ENCODE measurements at places on chromosomes 1 and 21.

DNA sequence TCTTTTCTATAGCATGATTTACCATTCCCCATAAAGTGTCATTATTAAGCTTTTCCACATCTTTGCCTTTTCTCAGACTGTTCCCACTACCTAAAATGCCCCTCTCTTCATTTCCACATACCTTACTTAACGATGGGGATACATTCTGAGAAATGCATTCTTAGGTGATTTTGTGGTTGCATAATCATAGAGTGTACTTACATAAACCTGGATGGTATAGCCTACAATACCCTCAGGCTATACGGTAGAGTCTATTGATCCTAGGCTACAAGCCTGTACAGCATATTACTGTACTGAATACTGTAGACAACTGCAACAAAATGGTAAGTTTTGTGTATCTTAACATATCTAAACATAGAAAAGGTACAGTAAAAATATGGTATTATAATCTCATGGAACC is 54.8 kb upstream of the MUTYH start:
- no peak for DNase-seq

- no peak for DNase-seq
Measured at GRCh38 chr1:240344918-240345317, 253.2 kb downstream of the FMN2 start.

DNA sequence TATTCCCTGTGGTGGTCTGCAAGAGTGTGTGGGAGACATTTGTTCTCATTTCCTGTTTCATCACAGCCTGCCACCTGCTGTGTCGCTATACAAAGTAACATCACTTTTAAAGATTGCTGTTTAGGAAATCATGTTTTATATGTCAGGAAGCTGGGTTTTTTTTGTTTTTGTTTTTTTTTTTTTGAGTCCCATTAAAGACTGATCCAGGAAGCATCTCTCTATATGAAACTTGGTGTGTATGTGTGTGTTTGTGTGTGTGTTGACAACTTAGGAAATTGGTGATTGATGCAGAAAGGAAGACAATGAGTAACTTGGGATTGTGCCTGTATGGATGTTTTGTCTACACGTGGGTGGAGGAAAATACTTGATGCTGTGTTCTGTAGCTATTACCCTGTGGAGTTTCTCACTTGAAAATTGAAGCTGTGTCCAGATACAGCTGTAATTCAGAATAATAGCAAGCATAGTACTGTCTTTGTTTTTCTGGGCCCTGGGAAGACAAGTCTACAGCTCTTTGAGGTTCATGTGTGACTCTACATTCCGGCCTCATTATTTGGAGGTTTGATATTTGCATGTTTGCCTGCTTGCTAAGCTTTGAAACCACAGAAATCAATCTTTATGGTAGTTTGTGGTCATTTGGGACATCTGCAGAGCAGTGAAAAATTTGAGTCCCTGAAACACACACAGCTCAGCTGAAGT is 47.9 kb downstream of the LAMC1 start:
- DNase-seq, result peak; percentile 55

- no peak for DNase-seq
Measured at GRCh38 chr1:239739919-239740318, 351.8 kb upstream of the FMN2 start.

- DNase-seq, result peak; percentile 98
Measured at GRCh38 chr1:109984456-109985246, at the start of gene AHCYL1. AHCYL1 (plus strand) TSS chr1:109984765; CDS start chr1:109985053, 288 bp downstream.

GRCh38 chr1:169995993-169996392 is 78.5 kb downstream of the KIFAP3 start:
- no peak for DNase-seq

DNA sequence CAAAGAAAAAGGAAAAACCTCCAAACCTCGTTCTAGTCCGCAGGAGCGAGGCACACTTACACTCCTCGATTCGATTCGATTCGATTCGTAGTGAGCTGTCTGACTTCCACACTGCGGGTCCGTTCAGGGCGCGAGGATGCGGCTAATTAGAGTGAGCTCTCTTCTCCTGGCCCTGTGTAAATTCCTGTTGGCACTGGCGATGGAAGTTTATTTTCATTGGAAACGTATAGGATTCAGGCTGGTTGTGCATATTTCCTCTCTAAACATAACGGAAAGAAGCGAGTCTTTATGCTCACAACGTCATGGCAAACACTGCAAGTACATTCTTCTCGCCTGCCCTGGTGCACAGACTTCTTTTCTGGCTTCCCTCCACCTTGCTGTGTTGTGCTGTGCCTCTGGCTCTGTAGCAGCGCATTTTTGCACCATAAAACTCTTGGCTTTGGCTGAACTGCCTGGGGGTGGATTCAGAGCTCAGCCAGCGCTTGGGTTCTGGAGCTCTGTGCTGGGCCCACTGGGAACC is 2.7 kb downstream of the HUNK start:
- no peak for DNase-seq

DNA sequence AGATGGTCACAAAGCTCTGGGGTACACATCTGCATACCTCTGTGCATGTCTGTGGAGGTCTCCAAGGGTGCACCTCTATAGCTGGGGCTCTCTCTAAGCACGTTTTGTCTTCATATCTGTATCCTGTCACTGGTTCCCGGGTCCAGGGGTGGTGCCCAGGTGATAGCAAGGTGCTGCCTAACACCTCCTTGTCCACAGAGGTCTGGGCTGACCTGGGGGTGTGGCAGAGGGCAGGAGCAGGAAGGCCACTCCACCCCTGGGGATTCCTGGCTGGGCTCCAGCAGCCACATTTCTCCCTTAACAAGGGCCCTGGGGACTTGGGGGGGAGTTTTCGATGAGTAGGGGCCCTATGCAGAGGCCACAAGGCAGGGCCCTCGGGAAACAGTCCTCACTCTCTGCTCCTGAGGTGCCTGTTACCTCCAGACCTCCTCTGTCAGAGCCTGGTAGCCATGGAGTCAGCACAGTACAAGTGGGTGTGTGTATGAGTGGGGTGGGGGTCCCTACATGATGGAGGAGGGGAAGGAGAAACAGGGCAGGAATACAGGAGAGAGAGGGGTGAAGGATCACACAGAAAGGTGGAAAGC is 7.0 kb upstream of the CDCP2 start:
- DNase-seq, result no peak

- DNase-seq, result no peak
Measured at GRCh38 chr1:154751690-154752089, 118.4 kb downstream of the KCNN3 start.

DNA sequence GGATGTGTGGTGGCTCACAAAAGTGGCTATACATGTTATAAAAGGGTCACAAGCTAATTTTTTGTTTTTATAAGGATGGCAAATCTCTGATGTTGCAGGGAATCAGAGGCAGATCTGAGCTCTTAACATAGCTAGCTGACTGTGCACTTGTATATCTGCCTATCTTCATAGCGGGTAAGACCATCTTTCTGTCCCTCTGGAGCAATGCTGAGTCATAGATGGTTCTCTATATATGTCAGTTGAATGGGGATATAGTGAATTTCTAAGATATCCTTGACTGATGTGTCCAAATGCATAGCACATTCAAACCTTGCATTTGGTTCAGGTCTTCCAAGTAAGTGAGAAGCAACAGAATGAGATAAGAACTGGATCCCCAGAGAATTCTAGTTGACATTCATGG is 272.6 kb upstream of the PROX1 start:
- no peak for DNase-seq

GRCh38 chr1:164051782-164052181 is 507.2 kb upstream of the PBX1 start:
- DNase-seq, result no peak

GRCh38 chr1:72037745-72038343 is 244.5 kb downstream of the NEGR1 start:
- no peak for DNase-seq

DNA sequence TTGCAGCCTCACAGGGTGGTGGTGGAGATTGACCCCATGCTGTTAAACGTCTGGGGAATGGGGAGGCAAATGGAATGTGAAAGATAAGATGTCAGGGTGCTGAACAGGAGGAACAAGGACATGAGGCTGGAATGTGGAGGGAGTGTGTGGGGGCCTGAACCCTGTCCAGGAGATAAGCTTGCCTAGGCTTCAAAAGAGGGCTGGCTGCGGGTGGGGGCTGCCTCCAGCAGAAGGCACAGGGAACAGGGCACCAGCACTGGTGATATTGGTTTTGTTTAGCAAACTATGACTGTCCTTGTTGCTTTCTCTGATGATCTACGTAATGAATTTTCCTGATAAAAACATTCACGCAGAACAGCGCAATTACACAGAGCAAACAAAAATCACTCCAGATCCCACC is 52.4 kb upstream of the LRP8 start:
- no peak for DNase-seq

DNA sequence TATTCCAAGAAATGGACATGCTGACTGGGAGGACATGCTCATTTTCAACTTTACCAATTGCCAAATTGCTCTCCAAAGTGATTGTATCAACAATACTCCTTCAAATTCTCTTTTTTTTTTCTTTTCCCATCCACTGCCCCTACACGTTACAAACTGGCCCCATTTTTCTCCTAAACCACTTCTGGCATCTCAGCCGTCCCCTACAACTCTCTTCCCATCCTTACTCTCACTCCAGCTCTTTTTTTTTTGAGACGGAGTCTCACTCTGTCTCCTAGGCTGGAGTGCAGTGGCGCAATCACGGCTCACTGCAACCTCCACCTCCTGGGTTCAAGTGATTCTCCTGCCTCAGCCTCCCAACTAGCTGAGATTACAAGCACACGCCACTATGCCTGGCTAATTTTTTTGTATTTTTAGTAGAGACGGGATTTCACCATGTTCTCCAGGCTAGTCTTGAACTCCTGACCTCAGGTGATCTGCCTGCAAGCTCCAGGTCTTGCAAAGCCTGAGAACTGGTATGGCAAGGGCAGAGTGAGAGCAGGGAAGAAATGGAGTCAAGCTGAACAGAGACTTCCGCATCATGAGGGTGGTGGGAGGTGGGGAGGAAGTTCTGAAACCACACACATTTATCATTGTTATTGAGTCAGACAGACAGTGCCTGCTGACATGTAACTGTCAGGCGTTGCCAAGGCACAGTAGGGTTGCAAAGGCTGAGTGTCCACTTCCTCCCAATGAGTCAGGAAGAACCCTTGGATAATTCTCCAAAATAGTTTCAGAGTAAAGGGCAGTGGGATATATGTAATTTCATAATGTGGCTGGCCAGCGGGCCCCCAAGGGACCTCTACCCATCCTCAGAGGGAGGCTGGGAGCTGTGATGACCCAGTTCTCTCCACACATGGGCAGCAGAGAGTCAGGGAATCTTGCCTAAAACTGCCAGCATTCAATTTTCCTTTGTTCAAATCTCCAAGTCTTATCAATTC is 17.4 kb downstream of the CELA3A start:
- peak; percentile 98 for DNase-seq

DNA sequence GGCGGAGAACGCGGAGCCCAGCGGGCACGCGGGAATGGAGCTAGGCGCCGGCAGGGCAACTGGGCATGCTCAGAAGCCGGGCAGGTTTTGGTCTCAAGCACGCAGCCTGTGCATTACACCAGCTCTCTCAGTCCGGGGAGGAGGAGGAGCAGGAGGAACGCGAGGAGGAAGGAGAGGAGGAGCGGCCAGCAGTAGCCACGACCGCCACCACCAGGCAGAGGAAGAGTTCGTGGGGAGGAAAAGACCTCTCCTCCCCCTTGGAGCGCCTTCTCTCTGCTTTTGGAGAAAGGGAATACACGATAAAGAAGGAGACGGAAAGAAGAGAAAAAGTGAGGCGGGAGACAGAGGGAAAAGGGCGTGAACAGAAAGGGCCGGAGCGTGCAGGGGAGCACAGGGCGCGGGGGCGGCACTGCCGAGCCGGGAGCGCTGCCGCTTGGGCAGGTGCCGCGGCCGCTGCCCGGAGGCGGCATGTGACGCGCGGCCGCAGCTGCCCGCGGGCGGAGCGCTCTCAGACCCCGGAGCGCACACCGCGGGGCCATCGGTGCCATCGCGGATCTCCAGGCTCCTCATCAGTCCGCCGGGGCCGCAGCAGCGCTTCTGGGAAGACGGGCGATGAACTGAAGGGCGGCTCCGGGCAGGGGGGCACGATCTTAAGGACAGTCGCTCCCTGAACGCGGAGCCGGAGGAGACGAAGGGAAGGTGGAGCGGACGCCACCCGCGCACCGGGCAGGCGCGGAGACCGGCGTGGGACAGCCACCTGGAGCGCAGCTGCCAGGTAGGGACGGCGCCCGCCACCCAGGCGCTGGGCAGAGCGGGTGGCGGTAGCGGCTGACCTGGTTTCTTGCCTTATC is at the start of gene CHRM3:
Gene CHRM3 (plus strand): TSS at position 116 of the 851 bp plus-strand sequence. CDS start 520,884 bp downstream, outside the sequence.
- no peak for DNase-seq

GRCh38 chr1:221164951-221165838 is 286.0 kb downstream of the HLX start:
- peak; percentile 25 for DNase-seq

DNA sequence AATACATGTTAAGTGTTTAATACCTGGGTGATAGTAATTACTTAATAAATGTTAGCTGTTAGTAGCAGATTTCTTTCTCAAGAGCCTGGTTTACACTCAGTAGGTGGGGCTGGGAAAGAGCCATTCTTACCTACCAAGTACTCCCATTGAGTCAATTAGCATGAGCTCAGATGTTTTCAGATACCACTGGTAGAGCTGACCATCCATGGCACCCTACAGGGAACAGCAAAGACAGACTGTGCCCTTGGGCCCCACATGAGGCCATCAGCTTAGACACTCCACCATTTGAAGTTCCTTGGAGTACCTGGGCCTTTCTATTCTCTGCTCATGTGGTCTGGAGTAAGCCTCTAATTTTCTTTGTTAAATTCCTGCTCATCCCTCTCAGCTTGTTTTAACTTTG is 179.3 kb downstream of the CACNA1E start:
- no peak for DNase-seq

- DNase-seq, result peak; percentile 76
Measured at GRCh38 chr1:186155594-186155993, 219.5 kb downstream of the TPR start.

- no peak for DNase-seq
Measured at GRCh38 chr1:214514819-214515383, 36.5 kb downstream of the PTPN14 start.

GRCh38 chr1:59290193-59290949 is 6.5 kb upstream of the FGGY start:
- peak; percentile 46 for DNase-seq

DNA sequence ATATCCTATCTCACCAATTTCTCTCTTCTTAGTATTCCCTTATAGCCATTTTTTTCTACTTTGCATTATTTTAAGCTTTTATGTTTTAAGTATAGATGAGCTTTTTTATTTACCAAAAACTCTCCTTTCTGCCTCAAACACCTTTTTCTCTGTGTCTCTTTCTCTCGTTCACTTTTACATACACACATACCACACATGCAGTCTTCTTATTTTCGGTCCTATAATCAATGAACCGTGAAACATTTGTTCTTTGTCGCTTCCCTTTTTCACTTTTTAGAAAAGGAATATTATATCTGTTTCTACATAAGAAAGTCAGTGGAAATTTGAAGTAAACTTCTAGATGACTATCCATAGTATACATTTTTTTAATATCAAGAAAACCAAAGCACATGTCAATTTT is 183.2 kb downstream of the MRPL39 start:
- DNase-seq, result no peak

DNA sequence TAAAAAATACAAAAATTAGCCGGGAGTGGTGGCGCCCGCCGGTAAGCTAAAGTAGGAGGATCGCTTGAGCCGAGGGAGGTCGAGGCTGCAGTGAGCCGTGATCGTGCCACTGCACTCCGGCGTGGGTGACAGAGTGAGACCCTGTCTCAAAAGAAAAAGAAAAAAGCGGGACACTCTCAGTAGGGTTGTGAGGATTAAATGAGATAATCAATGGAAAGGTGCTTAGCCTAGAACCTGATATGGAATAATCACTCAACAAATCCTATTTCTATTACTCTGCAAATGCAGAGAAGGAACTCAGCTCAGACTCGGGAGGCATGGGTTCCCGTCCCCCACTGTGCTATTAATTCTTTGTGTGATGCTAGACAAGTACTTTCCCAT is 529 bp upstream of the LUZP1 start:
- no peak for DNase-seq

GRCh38 chr1:19683351-19683750 is 18.7 kb downstream of the HTR6 start:
- no peak for DNase-seq

Data from RCC 7860 (cell line).